ENCODE measurements at places on chromosomes 2 and 18.

DNA sequence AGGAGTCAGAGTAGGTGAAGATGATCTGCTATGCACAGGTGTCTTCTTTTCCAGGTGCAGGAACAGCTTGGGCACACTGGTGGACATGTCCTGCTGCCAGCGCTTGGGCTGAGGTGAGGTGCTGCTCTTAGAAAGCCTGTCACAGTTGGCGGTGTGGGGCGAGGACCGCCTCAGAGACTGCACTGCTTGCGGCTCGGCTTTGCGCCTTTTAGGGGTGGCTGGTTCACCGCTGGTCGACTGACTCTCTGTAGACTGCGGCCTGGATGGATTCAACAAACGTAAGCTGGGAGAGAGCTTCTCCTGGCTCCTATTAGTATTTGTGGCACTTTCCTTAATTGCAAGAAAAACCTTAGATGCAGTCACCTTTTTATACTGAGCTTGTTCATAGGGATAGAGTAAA lies 1.7 kb downstream of the MSL3B start:
- no peak for DNase-seq

DNA sequence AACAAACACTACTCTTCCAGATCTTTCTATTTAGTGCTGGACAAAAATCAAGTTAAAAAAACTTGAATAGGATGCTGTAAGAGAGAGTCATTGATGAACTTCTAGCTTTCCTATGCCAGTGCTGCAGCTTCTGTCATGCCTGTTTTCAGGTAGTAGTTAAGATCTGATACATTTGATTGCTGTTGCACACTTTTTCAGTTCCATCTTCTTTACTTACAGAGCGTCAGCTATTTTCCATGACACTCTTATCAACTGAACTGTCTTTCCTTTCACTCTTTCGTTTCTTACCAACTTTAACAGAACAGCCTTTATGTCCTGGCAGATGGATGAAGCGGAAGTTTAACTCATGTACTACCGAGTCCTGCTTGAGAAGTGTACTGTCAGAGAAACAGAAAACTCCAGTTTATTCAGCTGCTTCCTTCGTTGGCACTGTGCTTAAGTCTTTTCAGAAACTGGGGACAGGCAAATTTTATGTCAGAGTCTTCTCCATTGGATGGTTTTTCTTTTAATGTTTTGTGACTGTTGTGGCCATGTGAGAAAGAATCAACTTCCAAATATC lies 145.9 kb upstream of the KLHL14 start:
- DNase-seq: no peak

DNA sequence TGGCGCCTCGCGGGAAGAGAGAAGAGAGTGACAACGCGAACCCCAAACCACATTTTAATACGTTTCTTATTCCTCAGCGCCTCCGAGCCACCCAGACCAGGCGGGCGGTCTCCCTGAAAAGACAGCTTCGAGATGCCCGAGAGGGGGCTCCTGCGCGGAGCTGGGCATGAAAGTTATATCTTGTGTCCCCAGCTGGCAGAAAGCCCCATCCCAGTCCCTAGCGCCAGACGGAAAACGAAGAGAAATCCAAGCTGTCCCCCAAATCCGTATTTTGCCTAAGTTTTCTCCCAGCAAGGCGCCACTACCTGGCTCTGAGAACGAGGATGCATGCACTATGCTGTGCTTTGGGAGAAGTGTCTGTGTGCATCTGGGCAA lies 797 bp downstream of the NXPH2 start:
- no peak for DNase-seq

DNA sequence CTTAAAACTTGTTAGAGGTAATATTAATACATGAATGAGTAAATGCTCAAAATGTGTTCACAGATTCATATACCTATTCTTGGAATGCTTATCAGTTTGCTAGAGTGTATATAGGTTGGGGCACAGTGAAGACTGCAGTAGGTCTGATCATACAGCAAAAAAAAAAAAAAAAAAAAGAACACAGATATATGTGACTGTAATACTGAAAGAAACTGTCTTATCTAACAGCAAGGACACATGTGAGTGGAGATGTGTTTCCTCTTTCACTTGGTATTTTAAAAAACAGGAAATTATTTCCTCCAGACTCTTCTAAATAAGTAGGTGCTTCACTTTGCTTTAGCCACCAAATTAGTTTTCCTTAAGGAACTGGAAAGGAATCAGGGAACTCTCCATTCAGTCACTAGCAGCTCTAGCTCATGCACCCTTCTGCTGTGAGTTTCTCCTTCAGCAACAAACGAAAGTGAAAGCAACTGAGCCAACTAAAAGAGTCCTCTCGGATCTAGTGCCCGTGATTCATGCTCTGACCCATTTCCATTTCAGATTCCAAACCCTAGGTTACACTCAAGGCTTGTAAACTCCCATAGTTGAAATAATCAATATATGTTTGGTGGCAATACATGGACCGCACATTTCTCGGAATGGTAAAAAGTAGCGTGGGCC lies 98.5 kb downstream of the DSEL start:
- DNase-seq: no peak

DNA sequence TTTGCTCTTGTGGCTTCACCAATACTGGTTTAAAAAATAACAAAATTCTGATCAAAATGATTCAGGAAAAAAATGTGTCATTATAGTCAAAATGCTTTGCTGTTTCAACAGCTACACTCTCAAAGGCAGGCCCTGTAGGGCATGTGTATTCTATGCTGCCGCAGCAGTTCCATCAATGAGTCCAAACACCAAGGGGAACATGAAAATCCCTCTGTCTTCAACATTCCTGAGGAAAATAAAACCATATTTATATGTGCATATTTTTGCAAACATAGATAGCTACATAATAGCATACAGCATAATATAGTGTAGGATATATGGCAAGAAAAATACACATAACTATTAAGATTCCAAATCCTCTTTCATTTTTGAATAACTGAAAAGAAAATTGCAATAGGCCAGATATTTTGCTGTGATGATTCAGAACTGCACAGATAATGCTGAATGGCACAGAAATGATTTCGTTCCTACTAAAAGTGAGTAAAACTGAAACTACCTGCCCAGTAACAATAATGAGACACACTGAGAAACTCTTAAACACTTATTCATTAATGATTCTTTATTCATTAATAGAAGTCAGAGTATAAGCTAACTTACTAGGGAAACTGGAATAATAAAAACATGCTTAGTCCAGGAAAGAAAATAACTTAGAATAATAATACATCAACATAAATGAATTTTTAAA lies 343.8 kb downstream of the SUCLG1 start:
- no peak for DNase-seq

GRCh38 chr18:49273241-49273880 lies 187.1 kb downstream of the DYM start:
- DNase-seq: no peak

GRCh38 chr2:112927745-112928144 lies 16.8 kb downstream of the IL37 start:
- no peak for DNase-seq

DNA sequence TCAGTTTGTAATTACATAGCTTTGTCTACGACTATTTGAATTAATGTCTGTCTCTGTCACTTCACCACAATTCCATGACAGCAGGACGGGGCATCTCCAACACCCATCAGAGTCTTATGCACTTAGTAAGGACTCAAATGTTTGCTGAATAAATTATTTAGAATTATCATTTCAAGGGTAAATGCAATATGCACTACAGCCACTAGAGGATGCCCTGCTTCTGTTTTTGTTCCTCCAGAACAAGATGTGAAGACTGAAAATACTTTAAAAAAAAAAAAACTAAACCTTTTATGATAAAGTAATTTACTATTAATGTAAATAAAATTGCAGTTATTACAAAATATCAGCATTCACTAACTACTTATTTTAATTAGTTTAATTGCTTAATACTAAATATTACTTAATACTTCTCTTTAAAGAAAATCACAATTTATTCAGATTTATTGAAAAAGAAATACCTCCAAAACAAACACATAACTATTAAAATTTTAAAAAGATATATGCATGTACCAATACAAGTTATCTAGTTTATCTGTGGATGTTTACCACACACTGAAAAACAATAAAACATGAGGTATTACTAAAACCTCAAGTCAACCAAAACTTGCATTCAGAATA lies 3.2 kb downstream of the PIGN start:
- peak; percentile 77 for DNase-seq

DNA sequence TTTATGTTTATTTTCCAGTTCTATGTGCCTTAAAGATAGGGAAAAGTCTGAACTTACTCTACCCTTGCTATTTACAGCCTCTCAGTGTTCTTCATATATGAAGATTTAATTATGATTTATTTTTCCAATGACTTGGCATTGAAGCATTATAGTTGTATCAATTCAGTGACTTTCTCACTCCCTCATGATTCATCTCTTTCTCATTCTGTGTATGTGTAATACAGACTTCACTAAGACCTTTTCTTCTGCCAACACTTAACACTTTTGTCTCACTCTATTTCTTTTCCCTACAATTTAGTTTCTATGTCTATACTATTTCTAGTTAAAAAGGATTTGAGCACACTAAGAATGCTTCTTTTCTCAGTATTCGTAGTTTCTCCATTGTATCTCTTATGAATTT lies 1470.3 kb upstream of the ACVR2A start:
- no peak for DNase-seq

GRCh38 chr2:230942371-230942770 lies 17.3 kb upstream of the GPR55 start:
- no peak for DNase-seq

DNA sequence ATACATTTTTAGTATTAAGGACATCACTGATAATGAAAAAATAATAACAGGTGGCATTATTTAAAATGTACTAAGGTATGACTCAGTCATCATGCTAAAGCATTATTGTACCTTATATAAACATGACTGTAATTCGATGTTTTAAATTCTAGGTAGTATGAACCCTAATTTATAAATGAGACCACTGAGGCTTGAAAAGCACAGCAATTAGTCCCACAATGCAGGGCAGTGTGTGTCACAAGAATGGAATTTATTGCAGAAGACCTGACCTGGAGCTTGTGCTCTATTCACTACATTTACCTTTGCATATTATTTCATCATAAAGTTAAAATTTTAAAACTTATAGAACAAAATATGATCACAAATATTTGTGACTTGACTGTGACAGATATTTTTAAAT lies 358.5 kb upstream of the DSEL start:
- no peak for DNase-seq

GRCh38 chr2:176115883-176116813 lies at the start of gene HOXD10:
HOXD10 (plus strand) TSS chr2:176116778; CDS start chr2:176116834, 56 bp downstream.
- no peak for DNase-seq

GRCh38 chr2:3174626-3175567 lies 202.7 kb downstream of the EIPR1 start:
- no peak for DNase-seq

DNA sequence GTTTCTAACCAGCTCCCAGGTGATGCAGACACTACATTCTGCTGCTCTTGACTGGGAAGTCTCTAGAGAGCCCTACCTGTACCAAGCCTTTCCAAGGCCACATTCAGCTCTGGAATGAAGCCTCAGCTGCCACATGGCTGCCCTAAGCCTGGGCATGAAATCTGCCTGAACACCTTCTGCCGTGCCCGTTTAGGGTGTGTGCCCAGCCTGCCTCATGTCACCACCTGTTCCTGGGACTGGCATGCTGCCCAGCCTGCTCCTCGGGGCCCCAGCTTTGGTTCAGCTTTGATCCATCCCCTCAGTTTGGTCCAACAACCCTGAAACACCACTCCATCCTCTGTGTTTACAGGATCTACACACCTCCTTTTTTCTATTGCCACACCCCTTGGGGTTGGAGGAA lies 210.9 kb downstream of the L3MBTL4 start:
- DNase-seq: no peak

DNA sequence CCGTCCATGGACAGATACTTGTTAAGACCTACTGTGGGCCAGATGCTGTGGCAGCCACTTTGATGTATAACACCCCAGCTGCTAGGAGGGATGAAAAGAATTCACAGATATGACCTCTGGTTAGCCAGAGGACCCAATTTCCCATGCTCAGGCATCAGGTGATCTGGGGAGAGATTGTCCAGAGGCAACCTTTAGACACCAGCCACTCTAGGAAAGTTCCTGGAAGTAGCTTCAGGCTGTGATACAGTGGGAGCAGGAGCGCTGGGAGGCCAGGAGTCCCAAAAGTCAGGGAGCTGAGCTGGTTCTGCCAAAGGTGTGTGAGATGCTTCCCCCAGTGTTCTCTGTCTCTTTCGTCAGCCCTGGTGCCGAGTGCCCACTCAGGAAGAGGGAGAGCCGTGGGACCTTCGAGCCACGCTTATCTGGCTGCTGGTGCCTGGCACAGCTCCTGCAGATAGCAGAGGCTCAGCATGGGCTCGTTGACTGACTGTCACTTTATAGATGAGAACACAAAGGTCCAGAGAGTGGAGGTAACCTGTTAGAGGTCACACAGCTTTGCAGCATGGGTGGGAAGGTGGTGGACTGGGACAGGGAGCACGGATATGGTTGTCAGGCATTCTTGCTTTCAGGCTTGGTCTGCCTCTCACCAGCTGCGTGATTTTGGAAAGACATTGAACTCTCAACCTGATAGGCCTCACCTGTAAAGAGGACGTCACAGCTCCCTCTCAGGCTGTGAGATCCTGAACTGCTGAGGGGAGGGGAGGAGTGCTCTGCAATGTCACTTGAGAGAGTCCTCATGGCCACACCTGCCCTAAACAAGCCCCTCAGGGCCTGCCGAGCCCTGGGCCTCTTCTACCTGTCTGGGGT lies 7.8 kb upstream of the RALB start:
- DNase-seq: no peak

DNA sequence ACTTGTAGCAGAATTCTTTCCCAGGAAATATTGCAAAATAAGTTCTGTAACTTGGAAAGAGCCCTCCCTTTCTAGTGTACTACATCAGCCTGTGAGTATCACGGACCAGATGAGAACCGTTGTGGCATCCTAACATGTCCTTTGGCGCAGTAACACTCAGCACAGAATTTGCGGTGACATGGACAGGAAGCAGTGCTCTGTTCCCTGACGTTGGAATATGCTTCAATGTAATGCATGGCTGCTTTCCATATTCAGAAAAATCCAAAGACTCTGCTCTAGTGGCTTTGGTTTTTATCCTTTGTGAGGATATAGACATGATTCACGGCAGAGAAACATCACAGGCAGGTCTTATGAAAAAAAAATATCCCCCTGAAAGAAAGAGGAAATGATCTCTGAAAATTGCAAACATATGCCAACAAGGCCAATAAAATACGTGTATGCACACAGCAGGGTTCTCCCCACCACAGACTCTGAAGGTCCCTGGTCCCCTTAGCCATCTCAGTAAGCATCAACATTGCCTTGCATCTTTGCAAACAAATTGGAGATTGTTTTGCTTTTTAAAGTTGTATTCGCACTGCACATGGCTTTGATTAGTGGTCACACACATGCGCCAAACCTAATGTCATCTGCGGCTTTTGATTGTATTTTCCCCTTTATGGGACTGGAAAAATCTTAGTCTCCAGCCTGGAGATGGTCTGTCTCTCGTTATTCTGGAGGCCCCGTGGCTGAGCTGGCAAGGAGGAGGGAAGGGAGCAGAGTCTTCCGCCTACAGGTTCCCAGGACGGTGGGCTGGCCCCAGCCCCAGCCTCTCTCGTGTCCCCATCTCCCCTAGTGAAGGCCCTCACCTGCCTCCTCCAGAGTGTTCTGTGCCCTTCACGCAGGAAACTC lies 122.9 kb downstream of the COPS8 start:
- no peak for DNase-seq

- no peak for DNase-seq
Observed at GRCh38 chr2:166092889-166093288, 34.9 kb downstream of the SCN1A start.

GRCh38 chr18:21210278-21210677 lies 31.8 kb upstream of the GREB1L start:
- DNase-seq: no peak

GRCh38 chr2:191272064-191272463 lies 26.9 kb downstream of the MYO1B start:
- no peak for DNase-seq

Measured in hematopoietic multipotent progenitor cell treated with erythropoietin and hydrocortisone succinate and interleukin-3 and kit ligand, for 15 days (in vitro differentiated cells).